ENCODE measurements at places on chromosomes 16 and 17.

GRCh38 chr16:64773184-64773583 lies 348.7 kb downstream of the CDH11 start:
- DNase-seq: no peak

- DNase-seq: no peak
These were observed 5.0 kb downstream of the ABHD15 start for GRCh38 chr17:29561554-29562517.

GRCh38 chr17:31249835-31250141 lies 47.3 kb downstream of the OMG start:
- no peak for DNase-seq

- DNase-seq: no peak
These were observed 125.4 kb downstream of the MGAT5B start for GRCh38 chr17:76993651-76994050.

DNA sequence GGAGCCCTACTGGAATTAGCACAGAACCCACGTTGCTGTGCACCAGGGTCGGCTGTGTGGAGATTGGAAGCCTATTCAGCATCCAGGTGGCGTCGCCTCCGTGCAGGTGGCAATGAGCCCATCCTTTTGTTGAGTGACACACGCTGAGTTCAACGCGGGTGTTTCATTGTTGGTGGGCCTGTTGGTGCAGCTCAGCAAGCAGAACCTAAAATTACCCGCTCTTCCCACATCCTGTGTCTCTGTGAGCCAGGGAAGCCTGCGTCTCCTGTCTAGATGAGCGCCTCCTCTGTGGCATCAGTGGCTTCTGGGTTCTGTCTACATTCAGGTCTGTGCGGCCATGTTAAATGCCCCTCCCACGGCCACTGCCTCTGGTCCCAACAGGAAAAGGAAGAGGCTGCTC lies 14.5 kb downstream of the CD2BP2 start:
- no peak for DNase-seq

DNA sequence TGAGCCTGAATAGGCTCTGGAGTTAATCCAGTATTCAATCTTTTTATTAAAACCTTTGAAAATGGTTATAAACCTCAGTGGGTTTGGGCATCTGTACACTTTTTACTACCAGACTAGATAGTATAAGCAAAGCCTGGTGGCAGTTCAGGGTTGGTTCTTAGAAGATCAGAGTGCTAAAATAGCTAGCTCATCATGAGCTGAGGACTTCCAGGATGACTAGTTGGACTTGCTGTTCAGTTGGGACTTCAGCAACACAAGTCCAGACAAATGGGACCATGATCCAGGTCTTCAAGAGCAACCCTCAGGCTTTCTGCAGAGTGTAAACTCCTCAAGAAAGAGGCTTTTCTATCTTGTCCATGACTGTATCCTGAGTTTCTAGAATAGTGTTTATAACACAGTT lies 1.2 kb upstream of the ZNF19 start:
- DNase-seq: no peak

GRCh38 chr16:51922476-51922875 lies 624.5 kb downstream of the TOX3 start:
- no peak for DNase-seq

DNA sequence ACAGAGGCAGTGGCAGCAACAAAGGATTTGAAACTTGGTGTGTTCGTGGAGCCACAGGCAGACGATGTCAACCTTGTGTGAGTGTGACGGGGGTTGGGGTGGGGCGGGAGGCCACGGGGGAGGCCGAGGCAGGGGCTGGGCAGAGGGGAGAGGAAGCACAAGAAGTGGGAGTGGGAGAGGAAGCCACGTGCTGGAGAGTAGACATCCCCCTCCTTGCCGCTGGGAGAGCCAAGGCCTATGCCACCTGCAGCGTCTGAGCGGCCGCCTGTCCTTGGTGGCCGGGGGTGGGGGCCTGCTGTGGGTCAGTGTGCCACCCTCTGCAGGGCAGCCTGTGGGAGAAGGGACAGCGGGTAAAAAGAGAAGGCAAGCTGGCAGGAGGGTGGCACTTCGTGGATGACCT lies 25.5 kb downstream of the STH start:
- no peak for DNase-seq

DNA sequence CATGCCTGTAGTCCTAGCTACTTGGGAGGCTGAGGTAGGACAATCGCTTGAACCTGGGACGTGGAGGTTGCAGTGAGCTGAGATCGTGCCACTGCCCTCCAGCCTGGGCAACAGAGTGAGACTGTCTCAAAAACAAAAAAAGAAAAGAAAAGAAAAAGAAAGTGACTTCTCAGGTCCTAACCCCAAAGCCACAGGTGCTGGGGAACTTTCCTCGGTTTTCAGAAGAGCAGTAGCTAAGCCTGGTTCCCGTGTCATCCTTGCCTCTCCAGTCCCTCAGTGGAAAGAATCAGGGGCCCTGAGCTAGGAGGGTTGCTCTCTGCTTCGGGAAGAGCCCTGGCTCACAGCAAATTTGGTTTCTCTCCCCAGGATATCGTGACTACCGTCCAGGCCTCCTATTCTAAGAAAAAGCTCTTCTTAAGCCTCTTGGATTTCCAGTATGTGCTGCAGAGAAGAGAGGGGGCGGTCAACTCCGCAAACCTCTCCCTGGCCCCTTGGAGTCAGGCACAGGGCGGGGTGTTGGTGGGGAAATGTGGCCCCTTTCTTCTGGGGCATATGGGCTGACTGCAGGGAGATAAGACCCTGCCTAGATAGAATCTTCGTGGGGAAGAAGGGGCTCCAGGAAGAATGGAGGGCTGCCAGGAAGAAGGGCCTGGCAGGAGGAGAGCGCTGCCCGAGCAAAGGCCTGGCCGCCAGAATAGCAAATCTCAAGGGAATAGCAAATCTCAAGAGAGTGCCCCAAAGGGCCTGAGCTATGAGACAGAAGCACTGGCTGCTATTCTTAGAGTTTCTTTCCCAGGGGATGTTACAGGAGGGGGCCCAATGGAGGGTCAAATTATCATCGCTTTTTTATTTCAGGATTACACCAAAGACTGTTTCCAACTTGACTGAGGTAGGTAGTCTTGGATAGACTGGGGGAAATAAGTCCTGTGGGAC lies 8.3 kb upstream of the NLRC5 start:
- no peak for DNase-seq

GRCh38 chr17:65163990-65164495 lies 26.9 kb downstream of the RGS9 start:
- no peak for DNase-seq

DNA sequence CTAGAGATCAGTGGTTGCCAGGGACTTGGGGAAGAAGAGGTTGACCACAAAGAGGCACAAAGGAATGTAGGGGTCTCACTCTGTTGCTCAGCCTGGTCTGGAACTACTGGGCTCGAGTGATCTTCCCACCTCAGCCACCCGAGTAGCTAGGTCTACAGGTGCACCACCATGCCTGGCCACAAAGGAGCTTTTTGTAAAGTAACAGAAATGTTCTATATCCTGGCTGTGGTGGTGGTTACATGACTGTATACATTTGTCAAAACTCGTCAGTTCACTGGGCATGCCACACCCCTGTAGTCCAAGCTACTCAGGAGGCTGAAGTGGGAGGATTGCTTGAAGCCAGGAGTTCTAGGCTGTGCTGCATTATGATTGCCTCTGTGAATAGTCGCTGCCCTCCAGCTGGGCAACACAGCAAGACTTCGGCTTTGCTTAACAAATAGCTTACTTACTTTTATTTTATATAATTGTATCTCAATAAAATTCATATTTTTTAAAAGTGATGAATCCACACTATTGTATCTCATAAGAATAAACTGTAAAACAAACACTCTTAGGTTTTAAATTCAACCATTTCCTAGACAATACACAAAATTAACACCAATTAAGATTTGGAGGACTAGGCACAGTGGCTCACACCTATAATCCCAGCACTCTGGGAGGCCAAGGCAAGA lies 5.0 kb downstream of the SKA2 start:
- DNase-seq: no peak

- no peak for DNase-seq
These were observed 807.0 kb upstream of the SOX9 start for GRCh38 chr17:71313866-71314265.
